ENCODE measurements at places on chromosomes 6 and 20.

DNA sequence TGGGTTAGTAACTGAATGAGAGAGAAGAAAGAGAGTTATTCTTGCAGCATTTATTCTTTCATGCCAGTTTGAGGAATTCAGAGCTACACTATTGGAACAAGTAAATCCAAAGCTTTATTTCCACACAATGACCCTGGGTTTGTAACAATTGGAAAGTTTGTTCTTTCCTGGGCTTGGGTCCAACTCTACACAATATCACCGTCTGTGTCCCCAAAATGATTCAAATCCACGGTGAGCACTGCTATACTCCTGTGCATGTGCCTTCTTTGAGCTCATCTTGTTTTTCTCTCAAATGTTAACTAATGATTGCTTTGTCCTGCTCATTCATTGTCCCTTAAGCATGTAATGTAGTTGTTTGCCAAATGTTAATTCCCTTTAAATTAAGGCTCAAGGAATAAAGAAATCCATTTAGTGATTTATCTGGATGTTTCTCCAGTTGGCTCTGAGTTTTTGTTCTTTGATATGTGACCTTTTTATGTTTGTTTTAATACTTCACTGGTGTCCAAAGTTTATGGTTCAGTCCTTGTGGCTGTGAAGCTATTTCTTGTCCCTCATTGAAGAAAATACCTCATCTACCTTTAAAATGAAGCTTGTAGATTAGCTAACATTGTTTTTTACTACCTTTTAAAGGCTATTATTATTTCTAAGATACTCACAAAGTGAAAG, 20.5 kb upstream of the CRISP3 start:
- DNase-seq = no peak

GRCh38 chr6:134373993-134374392, 56.1 kb upstream of the SGK1 start:
- no peak for DNase-seq

DNA sequence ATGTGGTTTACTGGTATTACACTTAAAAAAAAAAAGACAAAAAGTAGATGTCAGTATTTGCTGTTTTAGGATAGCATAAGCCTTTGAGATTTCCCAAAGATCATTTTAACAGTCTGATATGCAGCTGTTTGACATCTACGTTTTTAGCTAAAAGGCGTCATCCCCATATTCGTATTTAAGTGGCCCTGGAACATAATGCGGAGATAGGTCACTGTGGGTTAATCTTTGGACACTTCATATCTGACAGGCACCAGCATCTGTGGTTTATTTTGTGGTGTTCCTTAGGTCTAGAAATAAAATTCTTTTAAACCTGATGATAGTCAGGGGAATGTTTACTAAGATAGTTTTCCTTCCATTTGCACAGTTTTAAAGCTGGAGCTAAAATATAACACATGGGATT, 313.7 kb downstream of the SOX4 start:
- no peak for DNase-seq

GRCh38 chr6:135181333-135182070, 394 bp downstream of the MYB start:
- no peak for DNase-seq

DNA sequence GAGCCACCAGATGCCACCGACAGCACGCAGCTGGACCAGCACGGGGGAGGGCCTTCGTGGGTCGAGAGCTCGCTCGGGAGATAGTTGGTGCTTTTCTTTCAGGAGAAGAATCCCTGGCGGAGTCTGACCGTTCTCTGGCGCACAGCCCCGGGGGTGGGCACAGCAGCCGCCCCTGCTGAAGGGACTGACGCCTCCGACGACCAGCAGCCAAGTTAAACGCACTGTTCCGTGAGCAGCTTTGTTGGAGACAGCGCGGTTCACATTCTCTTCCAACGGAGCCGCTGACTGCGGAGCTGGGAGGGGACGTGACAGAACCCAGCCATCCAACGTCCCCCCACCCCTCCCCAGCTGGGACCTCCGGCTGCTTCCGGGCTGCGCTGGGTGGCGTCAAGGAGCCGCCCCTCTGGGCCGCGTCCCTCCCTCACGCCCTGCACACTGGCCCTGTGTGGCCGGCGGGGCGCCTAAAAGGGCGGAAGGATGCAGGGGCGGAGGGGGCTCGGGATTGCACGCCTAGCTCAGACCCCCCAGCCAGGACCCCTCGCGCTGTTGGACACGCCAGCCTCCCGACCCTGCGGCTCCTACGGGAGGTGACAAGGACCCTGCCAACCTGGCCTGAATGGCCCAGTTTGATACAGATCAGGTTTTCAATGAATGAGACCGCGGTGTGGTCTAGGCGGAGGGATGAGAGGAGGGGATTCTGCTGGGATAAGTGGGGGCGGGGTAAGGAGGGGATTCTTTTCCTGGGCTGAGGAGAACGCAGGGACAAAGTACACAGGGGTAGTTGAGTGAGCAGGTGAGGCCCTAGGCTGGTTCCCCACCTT, 36.4 kb upstream of the KHDC1 start:
- no peak for DNase-seq

GRCh38 chr20:46588532-46589511, 38.4 kb upstream of the OCSTAMP start:
- no peak for DNase-seq

GRCh38 chr6:143742955-143743255, 65.1 kb downstream of the PHACTR2 start:
- no peak for DNase-seq

DNA sequence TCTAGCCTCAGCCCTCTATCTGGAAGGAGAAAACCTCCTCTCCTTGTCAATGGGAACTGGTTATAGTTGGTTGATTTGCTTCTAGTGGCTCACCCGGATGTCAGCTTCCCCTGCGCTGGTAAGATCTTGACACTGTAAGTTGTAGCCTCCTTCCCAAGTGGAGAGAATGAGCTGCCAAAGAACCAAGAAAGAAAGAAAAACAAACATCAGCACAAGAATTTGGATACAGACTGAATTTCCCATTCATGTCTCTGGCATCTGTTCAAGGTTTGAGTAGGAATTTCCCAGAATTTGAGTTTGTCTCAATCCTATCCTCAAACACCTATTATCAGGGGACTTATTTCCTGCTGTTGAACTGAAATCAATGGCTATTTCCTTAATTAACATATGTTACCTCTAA, 44.1 kb downstream of the ELOVL2 start:
- no peak for DNase-seq

DNA sequence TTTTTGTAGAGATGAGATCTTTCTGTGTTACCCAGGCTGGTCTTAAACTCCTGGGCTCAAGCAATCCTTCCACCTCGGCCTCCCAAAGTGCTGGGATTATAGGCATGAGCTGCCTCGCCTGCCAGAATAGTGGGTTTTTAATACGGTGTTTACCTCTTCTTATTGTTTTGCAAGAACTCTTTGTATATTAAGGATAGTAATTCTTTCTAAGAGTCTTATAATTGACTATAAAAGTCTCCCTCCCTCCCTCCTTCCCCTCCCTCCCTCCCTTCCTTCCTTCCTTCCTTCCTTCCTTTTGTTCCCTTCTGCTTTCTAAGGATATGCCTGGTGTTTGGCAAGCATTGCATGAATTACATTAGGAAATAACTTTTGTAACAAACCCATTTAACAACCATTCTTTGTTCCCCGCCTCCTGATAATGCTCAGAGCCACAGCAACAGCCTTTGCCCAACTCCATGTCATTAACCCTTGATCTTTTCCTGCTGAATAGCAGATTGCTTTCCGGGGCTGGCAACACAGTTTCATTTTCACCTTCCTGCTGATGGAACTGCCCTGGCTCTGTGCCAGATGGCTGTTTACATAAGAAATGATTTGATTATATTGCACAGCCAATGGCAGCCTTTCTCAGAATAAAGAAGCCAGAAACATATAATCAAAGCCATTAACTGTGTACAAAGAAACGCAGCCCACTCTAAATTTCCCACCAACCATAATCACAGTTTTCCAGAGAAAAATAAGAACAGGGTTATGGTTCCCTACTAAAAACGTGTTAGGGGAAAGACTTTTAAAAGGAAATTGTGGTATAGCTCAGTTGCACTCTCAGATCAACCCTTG, 143.7 kb upstream of the PTPN1 start:
- no peak for DNase-seq

- no peak for DNase-seq
Observed at GRCh38 chr6:978937-979685, 286.2 kb upstream of the EXOC2 start.

- DNase-seq = no peak
Observed at GRCh38 chr20:33859157-33859695, 48.1 kb downstream of the CHMP4B start.

DNA sequence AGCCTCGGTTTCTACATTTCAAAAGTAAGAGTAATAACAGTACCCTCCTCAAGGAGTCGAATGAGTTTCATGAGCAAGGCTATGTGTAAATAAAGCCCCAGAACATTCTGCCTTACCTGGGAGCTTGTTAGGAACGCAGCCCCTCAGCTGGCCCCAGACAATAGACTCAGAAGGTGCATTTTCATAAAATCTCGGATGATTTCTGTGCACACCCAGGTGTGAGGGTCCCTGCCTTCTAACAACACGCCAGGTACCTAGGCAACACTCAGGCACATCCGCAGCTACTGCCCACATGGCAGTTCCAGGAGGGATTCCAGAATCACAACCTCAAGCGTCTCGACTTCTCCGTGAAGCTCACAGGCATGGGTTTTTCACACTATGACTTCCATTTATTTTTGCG, 226.5 kb upstream of the CDH4 start:
- DNase-seq = no peak

DNA sequence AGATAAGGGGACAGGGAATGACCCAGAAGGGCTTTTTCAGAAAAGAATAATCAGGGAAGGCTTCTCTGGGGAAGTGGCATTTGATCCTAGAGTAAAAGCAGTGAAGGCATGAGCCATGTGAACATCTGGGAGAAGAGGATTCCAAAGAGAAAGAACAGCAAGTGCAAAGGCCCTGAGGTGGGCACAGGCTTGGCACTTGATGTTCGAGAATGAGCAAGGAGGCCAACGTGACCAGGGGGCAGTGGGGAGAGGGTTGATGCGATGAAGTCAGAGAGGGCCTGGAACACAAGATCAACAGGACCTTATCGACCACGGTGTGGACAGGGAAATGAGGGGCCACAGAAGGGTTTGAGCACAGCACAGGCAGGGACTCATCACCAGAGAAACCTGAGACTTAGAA, 5.8 kb downstream of the GRM4 start:
- no peak for DNase-seq

DNA sequence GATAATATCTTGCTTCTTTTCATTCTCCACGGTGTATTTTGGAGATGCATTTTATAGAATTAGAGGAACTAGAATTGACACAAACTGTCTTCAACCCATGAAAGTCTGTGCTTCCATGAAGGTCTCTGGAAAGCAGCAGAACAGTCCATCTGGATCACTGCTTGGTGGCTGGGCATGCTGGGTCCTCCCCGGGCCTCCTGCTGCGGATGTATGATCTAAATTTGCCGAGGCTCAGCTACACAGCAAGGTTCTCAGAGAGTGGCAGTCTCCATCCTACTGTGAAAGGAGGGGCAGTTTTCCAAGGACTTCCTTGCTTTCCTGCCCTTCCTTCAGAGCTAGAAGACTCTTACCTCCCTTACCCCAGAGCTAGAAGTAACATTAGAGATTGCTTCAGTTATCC, 15.1 kb downstream of the PKIG start:
- no peak for DNase-seq

DNA sequence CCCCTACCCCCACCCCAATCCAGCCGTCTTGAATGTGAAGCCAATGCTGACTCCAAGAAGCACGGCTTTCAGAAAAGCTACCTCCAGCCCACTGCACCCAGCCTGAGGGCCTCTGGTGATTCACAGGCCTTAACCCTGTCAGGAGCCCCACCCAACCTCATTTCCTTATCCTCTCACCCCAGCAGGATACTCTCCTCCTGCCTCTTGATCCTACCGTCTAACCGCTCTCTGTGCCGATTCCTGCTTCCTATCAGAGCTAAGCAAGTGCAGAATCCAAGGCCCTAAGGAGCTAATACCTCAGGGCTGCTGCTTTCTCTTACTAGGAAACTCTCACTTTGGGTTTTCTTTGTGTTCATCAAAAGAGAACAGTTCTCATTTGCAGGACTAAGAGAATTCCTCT, 47.2 kb downstream of the TRERF1 start:
- no peak for DNase-seq

- no peak for DNase-seq
Observed at GRCh38 chr20:43238266-43238665, 48.6 kb upstream of the PTPRT start.

GRCh38 chr6:97820400-97820799, 537.4 kb upstream of the MMS22L start:
- no peak for DNase-seq

GRCh38 chr6:156534594-156534993, 242.6 kb upstream of the ARID1B start:
- DNase-seq = no peak

- DNase-seq = no peak
Observed at GRCh38 chr6:119030759-119031158, 47.7 kb downstream of the FAM184A start.

- no peak for DNase-seq
Observed at GRCh38 chr6:7998103-7998725, 66.0 kb downstream of the BLOC1S5 start.

DNA sequence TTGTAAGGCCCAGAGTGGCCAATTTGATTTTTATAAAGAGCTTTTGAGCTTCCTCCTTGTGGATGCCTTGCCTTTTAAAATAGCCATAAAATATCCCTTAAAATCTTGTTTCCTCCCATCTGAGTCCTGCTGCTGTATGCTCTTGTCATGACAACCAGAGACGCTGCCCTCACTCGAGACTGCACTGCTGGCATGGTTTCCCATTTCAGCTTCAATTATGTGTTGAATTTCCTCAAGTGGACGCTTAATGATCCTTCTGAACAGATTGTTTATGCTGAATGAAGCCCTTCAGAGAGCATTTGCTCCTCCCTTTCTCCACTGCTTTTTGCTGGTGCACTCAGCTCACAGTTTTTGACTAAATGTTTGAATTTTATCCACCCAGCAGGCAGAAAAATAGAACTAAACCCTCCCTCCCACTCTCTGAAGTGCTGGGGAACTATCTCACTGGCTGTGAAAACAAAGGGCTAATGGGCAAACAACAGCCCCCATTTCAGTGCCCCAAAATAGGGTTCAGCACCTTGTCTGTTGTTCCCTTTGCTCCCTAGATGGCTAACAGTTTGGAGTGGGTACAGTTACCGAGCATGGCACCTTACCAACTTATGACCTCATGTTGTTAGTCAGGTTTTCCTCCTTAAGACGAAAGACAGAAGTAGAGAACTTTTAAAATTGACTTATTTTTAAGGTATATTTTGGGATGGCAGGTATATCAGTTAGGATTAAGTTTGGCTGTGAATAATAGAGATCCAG, 45.5 kb upstream of the RNF8 start:
- no peak for DNase-seq
